ENCODE measurements at places on chromosomes 1 and 21.
A peak's percentile ranks its signal among the peaks of the same experiment; 100 is the strongest.

DNA sequence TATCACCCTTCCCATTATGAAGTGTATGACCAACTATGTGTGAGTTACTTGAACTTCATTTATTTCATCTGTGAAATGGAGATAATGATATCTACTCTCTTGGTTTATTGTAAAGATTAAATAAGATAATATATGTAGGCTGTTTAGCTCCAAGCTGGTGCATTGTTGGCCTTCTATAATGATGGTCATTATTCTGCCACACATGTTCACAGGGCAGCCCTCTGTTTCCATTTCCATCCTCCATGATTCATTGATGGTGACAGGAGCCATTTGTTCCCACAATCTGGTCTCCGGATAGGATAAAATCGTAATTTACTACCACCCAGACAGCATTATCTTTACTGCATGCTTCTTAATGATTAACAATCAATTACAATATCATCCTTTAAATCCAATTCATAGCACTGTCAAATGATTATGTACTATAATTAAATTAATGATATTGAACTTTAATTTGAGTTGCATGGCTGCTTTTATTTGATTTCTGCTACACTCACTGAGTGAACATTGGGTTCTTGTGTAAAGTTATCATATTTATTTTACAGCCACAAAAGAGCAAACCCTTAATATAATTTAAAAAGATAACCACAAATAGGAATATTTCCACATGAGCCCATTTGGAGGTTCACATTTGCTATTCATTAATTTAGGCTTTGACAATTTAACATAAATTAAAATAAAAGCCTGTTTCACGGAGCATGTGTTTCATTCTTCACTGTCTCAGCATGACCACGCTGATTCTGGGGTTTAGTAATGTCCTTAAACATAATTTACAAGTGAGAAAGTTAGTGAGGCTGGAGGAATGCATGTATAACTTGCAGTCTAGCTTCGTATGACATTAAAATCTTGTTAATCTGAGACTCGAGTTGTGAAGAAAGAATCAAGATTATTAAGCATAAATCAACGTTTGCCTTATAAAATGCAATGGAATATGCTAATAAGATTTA lies 596.4 kb upstream of the ZRANB2 start:
- no peak for DNase-seq

DNA sequence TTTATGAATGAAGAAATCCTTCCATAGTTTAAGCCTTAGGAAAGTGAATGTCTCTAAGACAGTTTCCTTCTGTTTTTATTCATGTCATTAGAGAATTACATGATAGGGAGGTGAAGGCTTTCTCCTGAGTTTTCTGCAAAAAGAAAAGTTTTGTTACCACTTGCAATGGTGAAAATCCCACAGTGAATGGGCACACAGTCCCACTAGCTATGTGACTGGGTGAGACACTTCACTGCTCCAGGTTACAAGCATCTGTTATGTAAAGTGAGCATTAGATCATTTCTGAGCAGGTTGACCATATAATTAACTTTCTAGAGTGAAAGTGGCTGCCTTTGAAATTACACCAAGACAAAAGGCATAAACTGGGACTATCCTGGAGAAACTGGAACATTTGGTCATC lies 38.9 kb upstream of the GREM2 start:
- DNase-seq = no peak

DNA sequence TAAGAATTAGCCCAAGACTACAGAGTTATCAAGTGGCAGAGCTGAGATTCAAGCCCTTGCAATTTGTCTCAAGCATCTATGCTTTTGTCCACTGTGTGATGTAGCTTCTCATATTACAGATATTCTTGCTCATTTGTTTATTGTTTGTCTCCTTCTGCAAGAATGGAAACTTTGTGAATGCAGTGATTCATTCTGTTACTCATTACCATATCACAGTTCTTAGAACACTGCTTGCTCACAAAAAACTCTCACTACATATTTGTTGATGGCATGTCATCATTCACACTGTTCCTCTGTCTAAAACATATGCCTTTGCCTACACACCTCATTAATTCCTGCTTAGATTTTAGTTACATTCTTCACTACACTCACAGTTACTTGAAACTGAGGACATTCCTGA lies 1198.9 kb downstream of the PLA2G4A start:
- DNase-seq = no peak

DNA sequence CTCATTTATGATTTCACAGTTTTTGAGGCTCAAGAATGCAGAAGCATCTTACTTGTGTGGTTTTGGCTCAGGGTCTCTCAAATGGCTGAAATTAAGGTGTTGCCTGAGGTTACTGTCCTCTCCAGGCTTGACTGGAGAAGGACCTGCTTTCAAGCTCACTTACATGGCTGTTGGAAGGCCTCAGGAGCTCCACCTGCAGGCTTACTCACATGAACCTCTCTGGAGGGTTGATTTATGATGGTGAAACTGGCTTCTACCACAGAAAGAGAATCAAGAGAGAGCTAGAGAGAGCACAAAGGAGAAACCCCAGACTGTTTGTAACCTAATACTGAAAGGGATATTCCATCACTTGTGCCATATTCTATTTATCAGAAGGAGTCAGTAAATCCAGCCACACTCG lies 6.2 kb upstream of the KCNK2 start:
- no peak for DNase-seq

GRCh38 chr21:31180256-31181081 lies 142.2 kb upstream of the KRTAP19-8 start:
- no peak for DNase-seq

DNA sequence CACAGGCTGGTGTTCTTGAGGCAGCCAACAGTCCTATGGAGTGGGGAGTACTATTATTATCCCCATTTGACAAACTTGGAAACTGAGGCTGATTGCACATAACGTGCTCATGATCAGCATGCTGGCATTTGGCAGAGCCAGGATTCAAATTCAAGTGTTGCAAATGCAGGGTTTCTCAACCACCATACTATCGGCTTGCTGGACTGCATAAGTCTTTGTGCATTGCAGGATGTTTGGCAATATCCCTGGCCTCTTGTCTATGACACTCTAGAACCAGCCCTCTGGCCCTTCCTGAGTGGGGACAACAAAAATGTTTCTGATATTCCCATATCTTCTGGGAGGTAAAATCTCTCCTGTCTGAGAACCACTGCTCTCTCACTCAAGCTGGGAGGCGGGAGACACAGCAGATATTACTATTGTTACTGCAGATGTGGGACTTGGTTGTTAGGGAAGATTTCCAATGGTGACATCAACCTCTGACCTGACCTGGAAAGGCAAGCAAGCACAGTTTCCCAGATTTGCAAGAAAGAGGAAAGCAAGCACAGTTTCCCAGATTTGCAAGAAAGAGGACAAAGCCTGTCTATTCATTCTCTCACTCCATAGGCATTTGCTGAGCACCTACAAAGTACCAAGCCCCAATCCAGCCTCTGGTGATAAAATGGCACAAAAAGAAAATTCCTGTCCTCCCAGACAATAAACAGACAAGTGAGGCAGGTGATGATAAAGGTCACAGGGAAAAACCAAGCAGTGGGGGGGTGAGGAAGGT lies 1.0 kb upstream of the AADACL3 start:
- no peak for DNase-seq

GRCh38 chr21:31235671-31236450 lies 108.2 kb downstream of the TIAM1 start:
- no peak for DNase-seq

DNA sequence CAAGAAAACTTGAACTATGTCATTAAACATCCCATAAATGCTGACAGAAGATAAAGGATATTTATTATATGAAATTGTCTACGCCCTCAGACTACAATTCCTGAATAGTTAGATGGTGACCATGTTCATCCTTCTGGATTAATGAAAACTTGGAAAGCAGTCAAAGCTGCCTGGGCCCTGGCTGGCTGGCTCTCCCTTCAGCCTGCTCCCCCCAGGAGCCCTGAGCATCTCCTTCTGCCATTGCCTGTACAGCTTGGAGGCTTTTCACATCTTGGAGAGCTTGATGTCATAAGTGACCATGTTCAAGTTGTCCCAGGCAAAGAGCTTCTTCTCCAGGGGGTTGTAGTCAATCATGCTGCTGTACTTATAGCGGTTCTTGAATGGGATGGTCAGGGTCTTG lies 13.6 kb downstream of the MYOCOS start:
- no peak for DNase-seq

DNA sequence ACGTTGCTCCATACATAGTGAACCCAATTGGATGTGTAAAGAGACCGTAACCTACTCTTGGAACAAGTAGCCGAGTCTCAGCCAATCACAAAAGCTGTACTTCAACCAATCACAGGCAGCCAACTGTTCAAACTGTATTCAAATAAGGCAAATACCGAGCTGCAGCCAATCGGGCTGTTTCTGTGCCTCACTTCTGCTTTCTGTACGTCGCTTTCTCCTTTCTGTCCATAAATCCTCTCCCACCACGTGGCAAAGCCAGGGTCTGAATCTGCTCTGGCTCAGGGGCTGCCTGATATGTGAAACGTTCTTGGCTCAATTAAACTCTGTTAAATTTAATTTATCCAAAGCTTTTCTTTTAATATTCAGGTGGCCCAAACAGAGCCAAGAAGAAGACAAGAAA lies 210.3 kb downstream of the URB2 start:
- no peak for DNase-seq

GRCh38 chr1:109300650-109301151 lies 6.1 kb downstream of the MYBPHL start:
- DNase-seq = no peak

GRCh38 chr1:40532844-40533424 lies 1.5 kb downstream of the ZNF684 start:
- DNase-seq = peak; percentile 54

GRCh38 chr1:67355745-67356424 lies 48.2 kb downstream of the IL12RB2 start:
- no peak for DNase-seq

DNA sequence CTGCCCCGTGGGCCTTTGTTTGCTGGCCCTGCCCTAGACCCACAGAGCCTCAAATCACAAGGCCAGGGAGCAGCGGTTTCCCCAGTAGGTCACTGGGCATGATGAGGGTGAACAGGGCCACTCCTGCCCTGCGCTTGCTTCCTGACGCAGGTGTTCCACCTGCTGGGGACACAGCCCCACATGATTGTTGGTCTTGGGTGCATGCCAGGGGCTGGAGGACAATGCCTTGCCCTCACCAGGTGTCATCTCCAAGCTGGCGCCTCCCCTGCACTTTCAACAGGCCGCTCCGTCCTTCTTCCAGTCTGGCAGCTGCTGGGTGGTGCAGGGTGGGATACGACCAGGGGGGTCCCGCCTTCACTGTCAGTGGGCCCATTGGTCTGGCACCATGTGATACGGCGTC lies 24.3 kb downstream of the IL10RB start:
- DNase-seq = no peak

DNA sequence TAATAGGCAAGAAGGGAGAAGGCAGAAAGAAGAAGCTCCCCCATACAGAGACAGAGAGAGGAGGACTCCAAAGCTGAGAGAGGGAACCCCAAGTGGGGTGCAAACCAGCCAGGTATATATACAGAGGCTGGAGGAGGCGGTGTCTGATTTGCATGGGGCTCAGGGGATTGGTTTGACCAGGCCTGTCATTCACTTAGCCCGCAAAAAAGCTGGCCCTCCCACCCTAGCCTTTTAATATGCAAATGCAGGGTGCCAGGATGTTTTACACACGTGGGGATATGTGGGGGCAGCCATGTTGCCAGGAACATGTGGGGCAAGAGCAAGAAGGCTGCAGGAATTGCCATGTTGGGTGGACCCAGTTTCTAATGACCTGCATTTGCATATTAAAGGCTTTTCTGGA lies 37.0 kb upstream of the TENT5B start:
- DNase-seq = no peak

GRCh38 chr1:13703128-13703513 lies 3.1 kb downstream of the PRDM2 start:
- DNase-seq = no peak

GRCh38 chr1:243443557-243443956 lies 187.7 kb downstream of the SDCCAG8 start:
- DNase-seq = no peak

GRCh38 chr21:44874497-44875315 lies 1.2 kb upstream of the PTTG1IP start:
- peak; percentile 66 for DNase-seq
